Aorta (tissue), 5 donors: ENCODE measurements at places on chromosomes 5 and 9. TPM values are rescaled to one million over a fixed set of nuclear protein-coding genes. Genes with fewer than 3 reads are reported as not detected.

DNA sequence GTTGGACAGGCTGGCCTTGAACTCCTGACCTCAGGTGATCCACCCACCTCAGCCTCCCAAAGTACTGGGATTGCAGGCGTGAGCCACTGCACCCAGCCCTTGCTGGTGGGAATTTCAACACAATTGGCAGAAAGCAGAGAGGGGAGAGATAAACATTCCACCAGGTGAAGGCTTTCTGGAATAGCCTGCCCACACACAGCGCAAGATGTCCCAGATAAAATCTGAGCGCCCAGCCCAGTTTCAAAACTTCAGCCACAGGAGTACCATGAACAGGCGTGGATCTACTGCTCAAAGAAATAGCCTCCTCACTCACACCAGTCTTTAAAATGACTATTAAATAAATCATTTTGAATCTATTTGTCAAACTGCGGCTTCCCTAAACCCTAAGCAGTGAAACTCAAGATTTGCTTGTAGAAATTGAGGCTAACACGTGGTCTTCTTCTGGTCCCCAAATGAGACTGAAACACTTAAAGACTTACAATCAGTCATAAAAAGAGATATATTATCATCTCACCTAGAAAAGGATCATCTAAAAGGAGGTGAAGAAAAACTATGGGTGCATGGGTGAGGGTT lies 34.7 kb downstream of the CAPSL start:
- no peaks in the 10 kb centered on the region for H3K36me3 ChIP-seq
- H3K27ac ChIP-seq = no peak overlapping the region
- no peaks in the 10 kb centered on the region for H3K4me1 ChIP-seq
- peaks cover 5% of the 10 kb centered on the region for H3K27me3 ChIP-seq

DNA sequence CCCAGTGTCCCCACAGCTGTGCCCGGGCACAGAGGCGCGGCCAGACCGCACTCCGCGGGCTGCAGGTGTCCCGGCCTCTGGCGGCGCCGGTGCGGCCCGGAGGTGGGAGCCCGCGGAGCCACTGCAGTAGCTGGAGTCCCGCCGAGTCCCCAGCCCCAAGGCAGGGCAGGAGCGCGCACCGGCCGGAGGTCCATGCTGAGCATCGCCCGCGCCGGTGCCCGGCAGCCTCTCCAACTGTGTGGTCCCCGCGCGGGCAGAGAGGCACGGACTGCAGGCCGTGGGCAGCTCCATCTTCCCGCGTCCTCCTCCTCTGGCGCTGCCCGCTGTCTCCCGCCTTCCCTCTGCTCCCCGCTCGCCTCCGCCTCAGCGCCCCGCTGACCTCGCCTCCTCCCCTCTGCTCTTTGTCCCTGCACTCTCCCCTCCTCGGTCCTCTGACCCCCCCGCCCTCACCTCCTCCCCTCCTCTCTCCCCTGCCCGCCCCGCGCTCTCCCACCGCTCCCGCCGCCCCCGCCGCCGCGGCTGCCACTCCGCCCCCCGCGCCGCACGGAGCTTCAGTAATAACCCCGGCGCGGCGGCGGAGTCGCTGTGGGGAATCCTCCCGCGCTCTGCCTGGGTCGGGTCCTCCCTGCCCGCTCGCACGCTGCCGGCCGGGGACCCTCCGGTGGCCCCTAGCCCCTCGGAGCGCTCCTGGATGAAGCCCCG lies at the start of gene ADAMTS16:
Gene ADAMTS16, plus strand, starts transcription at position 554 of the 702 bp plus-strand sequence. Its CDS starts 138 bp downstream, at position 692.
- no peak within 1 kb of the TSS for H3K27ac ChIP-seq
- no peaks in the 10 kb centered on the region for H3K27me3 ChIP-seq
- no peak for DNase-seq
- H3K36me3 ChIP-seq = no peaks in the 10 kb centered on the region

GRCh38 chr5:105812304-105812703 lies 1858.4 kb downstream of the EFNA5 start:
- H3K4me1 ChIP-seq = no peaks in the 10 kb centered on the region
- no peaks in the 10 kb centered on the region for H3K36me3 ChIP-seq
- H3K27ac ChIP-seq = no peak overlapping the region

- no peaks in the 10 kb centered on the region for H3K27me3 ChIP-seq
- no peak for DNase-seq
- no peak overlapping the region for H3K4me3 ChIP-seq
- no peaks in the 10 kb centered on the region for H3K36me3 ChIP-seq
- H3K4me1 ChIP-seq = no peaks in the 10 kb centered on the region
- H3K27ac ChIP-seq = no peak overlapping the region
Measured at GRCh38 chr5:155480731-155481131, 467.2 kb downstream of the KIF4B start.

DNA sequence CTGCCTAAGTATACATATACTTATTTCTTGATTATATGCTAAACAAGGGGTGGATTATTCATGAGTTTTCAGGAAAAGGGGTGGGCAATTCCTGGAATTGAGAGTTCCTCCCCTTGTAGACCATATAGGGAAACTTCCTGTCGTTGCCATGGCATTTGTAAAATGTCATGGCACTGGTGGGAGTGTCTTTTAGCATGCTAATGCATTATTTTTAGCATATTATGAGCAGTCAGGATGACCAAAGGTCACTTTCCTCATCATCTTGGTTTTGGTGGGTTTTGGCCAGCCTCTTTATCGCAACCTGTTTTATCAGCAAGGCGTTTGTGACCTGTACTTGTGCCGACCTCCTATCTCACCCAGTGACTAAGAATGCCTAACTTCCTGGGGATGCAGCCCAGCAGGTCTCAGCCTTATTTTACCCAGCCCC lies 80.9 kb downstream of the ALDH7A1 start:
- H3K4me3 ChIP-seq = no peak overlapping the region
- no peak overlapping the region for H3K27ac ChIP-seq
- H3K4me1 ChIP-seq = no peaks in the 10 kb centered on the region
- no peaks in the 10 kb centered on the region for H3K27me3 ChIP-seq

DNA sequence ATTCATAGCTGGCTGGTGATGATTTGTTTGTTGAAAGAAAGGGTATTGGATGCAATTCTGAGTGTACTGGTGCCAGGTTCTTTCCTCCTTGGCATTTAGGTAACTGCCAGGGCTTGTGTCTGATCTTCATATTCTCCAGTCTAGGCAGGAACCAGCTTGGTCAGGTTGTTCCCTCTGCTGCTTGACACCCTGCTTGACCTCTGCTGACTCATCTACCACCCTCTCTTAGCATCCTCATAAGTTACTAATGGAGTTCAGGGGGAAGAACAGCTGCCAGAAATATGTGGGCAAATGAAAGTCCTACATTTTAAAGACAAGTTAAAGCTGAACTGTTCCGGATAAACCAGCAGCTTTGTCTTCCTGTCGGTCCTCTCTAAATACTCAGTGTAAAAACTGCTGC lies 116.1 kb upstream of the TNC start:
- no peaks in the 10 kb centered on the region for H3K4me1 ChIP-seq
- no peaks in the 10 kb centered on the region for H3K27me3 ChIP-seq
- no peak overlapping the region for H3K4me3 ChIP-seq
- no peaks in the 10 kb centered on the region for H3K36me3 ChIP-seq
- DNase-seq = no peak

GRCh38 chr5:117837786-117838185 lies 1150.6 kb downstream of the DTWD2 start:
- no peak overlapping the region for H3K4me3 ChIP-seq
- H3K27me3 ChIP-seq = no peaks in the 10 kb centered on the region
- no peaks in the 10 kb centered on the region for H3K36me3 ChIP-seq
- DNase-seq = no peak
- H3K4me1 ChIP-seq = no peaks in the 10 kb centered on the region

- no peak overlapping the region for H3K4me3 ChIP-seq
- DNase-seq = no peak
- no peaks in the 10 kb centered on the region for H3K4me1 ChIP-seq
- H3K27me3 ChIP-seq = no peaks in the 10 kb centered on the region
- H3K36me3 ChIP-seq = no peaks in the 10 kb centered on the region
Measured at GRCh38 chr5:74009502-74009901, 383.5 kb downstream of the ARHGEF28 start.

DNA sequence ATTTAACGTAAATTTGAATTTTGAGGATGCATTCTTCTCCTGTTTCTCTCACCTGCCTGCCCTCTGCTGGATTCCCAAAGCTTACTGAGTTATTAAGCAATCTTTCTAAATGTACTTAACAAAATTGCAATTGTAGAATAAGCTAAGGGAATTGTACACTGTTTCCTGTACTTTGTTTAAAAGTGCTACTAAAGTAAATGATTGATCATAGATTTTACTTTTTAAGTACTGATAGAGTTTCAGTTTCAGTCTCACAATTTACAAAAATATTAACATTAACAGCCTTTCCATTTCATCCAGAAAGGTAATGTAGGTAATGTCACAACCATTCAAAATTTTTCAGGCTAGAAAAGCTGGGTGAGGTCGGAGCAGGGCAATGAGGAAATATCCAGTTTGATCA lies 4.8 kb upstream of the RANBP17 start:
- H3K4me1 ChIP-seq = no peaks in the 10 kb centered on the region
- no peak overlapping the region for H3K27ac ChIP-seq
- H3K36me3 ChIP-seq = no peaks in the 10 kb centered on the region
- peaks cover 2% of the 10 kb centered on the region for H3K27me3 ChIP-seq

Gene ASS1
- total RNA-seq = 99.0 TPM

Gene PMPCA
- 31.2 TPM for total RNA-seq

GRCh38 chr5:93621327-93621798 lies 38.3 kb downstream of the NR2F1 start:
- H3K27ac ChIP-seq = no peak overlapping the region
- peak overlapping the region; percentile 27 for H3K4me3 ChIP-seq
- H3K36me3 ChIP-seq = no peaks in the 10 kb centered on the region
- peak; percentile 83 for DNase-seq
- H3K27me3 ChIP-seq = no peaks in the 10 kb centered on the region

DNA sequence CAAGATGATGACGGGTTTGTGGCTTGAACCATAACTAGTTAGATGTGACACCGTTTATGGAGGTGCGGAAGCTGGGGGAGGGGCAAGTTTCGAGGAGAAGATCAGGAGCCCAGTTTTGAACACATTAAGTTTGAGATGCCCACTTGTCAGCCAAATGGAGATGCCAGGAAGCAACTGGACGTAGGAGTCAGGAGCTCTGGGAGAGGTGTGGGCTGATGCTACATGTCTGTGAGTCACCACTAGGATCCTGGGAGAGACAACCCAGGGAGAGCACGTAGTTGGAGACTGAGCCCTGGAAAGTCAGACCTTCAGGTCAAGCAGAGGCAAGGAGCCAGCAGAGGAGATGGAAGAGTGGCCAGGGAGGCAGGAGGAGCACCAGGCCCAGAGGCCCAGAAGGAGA lies 48.8 kb upstream of the SLC25A51 start:
- DNase-seq = no peak
- H3K36me3 ChIP-seq = no peaks in the 10 kb centered on the region
- no peak overlapping the region for H3K27ac ChIP-seq
- no peaks in the 10 kb centered on the region for H3K27me3 ChIP-seq

Gene LRRC8A
- total RNA-seq = 100 TPM

Gene RNF224
- not detected for total RNA-seq

Gene PCDHGC4
- total RNA-seq = 6.1 TPM

DNA sequence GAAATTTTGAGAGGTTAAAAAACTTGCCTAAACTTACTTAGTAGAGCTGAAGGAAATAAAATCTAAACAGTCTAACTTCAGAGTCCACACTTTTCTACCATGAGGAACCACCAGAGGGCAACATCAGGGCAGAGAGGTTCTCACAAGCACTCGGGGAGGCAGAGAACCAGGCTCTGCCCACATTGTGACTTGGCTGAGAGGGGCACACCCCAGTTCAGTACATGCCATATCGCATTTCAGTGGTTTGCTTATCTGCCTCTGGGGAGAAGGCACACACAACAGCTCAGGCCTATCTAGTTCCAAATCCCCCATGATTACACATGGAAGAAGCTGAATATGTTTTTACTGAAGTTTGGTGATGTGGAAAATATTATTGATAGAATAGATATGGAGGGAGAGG lies 49.2 kb downstream of the EQTN start:
- H3K36me3 ChIP-seq = no peaks in the 10 kb centered on the region
- H3K27me3 ChIP-seq = no peaks in the 10 kb centered on the region
- no peaks in the 10 kb centered on the region for H3K4me1 ChIP-seq
- H3K4me3 ChIP-seq = no peak overlapping the region
- H3K27ac ChIP-seq = no peak overlapping the region

Gene SGTB
- 21.9 TPM for total RNA-seq

Gene GLRA1
- total RNA-seq = not detected

- no peaks in the 10 kb centered on the region for H3K36me3 ChIP-seq
- no peaks in the 10 kb centered on the region for H3K4me1 ChIP-seq
- H3K4me3 ChIP-seq = no peak overlapping the region
- no peaks in the 10 kb centered on the region for H3K27me3 ChIP-seq
- H3K27ac ChIP-seq = no peak overlapping the region
Measured at GRCh38 chr5:43396762-43397304, 15.4 kb downstream of the CCL28 start.

Gene RPL12
- total RNA-seq = 907 TPM

DNA sequence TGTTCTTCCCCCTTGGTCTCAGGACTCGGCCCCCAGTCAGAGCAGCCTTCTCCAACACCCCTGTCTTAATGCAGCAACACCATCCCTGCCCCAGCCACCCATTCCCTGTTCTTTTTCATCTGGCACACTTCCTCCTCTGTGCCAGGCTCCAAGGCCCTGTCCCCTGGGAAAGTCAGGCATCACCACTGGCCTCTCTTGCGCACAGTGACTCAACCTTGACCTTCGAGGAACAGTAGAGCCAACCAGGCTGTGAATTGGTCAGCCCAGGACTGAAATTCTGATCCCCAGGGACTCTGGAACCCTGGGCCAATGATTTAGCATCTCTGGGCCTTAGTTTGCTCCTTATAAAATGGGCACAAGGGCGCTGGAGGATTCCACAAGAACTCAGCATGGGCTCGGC lies 10.5 kb upstream of the RALGDS start:
- no peak overlapping the region for H3K4me3 ChIP-seq
- no peaks in the 10 kb centered on the region for H3K4me1 ChIP-seq
- no peaks in the 10 kb centered on the region for H3K36me3 ChIP-seq

DNA sequence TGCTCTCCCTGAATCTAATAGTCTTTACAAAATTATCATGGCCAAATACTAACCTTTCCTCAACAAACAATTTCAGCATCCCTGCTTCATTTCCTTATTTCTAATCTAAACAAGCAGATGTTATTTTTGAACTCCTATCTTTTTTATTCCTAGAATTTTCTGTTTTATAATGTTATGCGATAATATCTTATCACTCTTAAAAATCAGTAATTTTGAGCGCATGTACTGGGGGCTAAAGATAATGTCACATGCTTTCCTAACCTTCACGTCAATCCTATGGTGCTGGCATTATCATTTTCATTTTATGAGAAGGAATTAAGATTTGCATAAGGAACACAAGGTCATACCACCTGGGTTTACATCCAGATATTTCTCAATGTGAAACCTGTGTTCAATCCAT lies 648.0 kb downstream of the BRINP1 start:
- no peak overlapping the region for H3K4me3 ChIP-seq
- no peaks in the 10 kb centered on the region for H3K4me1 ChIP-seq
- H3K27me3 ChIP-seq = no peaks in the 10 kb centered on the region
- no peak overlapping the region for H3K27ac ChIP-seq
- no peak for DNase-seq

Gene COL15A1
- total RNA-seq = 53.3 TPM

DNA sequence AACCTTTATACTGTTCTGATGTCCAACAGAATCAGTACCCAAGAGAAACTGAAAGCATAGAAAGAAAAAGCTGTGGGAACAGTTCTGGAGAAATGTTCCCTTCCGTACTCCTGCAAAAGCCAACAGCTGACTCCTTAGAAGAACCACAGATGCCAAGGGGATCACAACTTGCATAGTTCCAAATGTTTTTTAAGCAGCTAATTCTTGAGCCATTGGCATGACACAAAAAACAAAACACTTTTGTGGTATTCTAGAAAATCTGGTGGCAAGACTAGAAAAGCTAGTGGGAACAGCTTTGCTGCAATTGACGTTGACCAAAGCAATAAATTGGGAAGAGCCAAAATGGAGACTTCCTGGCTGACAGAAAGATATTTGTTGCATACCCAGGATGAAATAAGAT lies 189.9 kb downstream of the ARL15 start:
- H3K4me1 ChIP-seq = no peaks in the 10 kb centered on the region
- H3K36me3 ChIP-seq = no peaks in the 10 kb centered on the region
- H3K27ac ChIP-seq = no peak overlapping the region
- DNase-seq = no peak
- no peak overlapping the region for H3K4me3 ChIP-seq
- H3K27me3 ChIP-seq = no peaks in the 10 kb centered on the region
